ENCODE measurements at places on chromosomes 1 and 21.

DNA sequence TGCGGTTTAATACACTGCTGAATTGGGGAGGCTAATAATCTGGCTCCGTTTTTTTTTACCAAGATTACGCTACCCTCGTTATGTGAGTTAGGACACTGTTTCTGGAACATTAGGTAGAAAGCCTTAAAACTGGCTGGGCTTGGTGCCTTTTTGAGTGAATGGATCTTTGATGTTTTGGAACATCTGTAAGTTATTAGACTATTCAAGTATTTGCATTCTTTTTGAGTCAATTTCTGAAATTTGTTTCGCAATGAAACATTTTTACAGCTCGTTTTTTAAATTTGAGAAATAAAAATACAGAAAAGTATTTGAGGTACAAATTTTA, 106.9 kb downstream of the LTN1 start:
- no peak for DNase-seq

DNA sequence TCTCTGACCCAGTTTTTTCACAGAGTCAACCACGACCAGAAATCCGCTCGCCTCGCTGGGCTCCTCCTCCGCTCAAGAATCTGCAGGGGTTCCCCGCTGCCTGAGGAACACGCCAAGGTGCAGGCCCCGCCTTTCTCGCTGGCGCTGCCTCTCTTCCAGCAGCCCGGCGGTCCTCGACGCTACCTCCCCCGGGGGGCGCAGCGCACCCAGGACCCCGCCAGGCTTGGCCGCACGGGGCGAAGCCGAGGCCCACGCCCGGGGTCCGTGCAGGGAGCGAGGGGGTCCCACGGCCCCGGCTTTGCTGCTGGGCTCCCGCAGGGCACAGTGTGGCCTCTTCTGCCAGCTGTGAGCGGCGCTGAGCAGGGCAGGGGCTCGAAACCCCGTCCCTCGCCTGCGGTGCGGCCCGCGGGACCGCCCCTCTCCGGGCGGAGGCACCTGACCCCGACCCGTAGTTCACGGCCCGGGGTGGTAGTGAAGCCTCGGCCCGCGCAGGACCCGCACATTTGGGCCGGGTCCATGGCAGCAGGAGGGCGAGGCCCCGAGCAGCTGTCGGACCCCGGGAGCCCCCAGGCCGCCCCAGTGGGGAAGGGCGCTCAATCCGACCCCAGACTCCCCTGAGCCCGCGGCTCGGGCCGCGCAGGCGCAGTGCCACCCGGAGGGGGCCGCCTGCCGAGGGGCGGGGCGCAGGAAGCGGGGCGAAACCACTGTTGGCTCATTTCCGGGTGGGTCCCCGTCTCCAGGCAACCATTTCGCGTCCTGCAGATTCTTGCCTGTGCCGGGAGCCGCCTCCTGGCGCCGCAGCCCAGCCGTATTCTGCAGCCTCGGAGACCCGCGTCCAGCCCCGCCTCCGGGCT, 10.0 kb upstream of the MMEL1 start:
- DNase-seq = peak; percentile 83

DNA sequence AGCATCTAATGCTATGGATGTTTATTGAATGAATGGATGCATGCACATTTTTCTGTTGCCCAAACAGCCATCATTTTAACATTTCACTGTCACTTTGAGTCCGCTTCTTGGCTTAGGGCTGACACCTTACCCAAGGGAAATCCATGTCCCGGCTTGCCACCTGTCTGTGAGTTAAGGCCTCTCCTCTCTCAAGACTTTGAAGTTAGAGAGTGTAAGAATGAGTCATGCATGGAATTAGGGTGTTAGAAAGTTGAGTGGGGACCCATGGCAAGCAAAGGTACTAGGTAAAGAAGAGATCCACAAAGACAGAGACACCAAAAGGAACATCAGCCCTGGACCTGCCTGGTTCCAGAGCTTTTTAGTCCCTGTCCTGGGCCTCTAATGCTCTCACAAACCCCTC, 35.1 kb downstream of the ATP1A1 start:
- no peak for DNase-seq

- DNase-seq = no peak
Measured at GRCh38 chr1:51517361-51518032, 1.6 kb downstream of the EPS15 start.

DNA sequence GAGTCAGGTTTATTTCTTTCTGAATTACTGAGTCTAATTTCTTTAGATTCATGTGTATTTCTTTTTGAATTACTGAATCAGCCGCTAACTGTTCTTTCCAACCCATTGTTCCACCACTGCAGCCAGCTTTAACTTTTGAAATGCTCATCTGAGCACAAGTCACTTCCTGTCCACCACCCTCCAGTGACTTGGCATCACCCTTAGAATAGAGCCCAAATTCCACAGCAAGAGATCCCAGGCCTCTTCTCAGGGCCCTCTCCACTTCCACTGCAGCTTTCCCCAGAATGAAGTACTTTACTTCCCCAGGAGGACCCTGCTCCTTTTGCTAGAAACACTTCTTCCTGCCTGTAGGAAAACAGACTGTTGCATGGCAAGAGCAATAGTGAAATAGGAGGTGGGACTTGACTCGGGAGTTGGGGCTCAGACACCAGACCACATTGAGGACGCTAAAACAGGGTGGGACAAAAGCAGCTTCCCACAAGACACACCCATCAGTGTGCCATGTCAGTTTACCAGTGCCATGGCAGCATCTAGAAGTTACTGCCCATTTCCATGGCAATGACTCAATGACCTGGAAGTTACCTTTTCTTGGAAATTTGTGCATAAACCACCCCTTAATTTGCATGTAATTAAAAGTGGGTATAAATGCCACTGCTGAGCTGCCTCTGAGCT, 56.5 kb upstream of the ADAR start:
- no peak for DNase-seq

DNA sequence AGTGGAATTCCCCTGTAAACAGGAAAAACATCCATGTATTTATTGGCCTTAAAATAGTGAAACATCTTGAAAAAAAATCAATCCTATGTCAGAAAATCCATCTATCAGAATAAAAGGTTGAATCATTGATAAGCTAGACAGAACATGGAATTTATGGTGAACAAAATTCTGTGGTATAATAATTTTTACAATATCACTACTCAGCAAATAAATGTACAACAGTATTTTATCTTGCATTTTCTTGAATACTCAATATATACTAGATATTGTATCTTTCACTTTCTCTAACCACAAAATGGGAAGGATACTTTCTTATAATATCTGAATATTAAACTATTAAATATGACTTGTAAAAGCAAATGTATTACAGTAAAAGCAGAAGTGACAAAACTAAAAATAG, 5.7 kb upstream of the UBE4B start:
- no peak for DNase-seq

DNA sequence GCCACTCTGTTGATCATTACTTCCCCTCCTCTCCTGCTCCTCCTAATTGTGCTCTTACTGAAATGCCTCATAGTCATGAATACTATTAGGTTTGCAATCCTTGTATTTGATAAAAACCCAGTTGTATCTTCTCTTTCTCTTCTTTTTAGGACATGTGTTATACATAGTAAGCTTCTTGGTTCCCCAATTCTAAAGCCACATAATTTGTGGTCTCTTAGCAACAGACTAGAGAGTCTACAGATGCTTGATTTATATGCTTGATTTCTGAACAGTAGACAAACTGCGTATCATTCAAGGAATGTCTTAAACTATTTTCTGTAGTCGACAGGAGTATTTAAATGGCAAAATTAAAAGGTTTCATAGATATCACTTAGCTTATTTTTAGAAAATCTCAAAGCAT, 1598.9 kb downstream of the PLA2G4A start:
- DNase-seq = no peak

DNA sequence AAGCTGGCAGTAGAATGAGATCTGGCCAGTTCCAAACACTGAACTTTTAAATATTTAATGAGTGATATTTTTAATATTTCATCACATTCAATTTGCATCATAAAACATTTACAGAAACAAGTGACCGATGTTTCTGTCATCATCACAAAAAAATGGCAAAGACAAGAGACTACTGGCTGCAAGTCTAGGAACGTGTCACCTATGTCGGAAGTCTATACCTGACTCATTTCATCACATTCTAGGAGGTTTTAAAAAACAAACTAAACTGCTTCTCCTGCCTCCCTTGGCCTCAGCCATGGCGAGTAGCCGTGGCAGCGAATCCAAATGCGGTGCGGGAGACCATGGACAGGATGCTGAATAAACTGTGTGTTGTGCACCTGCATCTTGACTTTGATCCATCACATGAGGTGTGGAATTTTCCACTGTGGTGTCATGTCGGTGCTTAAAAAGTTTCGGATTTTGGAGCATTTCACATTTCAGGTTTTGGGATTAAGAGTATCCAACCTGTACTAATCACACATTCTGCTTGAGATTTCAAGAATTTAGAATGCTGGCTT, 43.1 kb downstream of the CLSTN1 start:
- DNase-seq = no peak

DNA sequence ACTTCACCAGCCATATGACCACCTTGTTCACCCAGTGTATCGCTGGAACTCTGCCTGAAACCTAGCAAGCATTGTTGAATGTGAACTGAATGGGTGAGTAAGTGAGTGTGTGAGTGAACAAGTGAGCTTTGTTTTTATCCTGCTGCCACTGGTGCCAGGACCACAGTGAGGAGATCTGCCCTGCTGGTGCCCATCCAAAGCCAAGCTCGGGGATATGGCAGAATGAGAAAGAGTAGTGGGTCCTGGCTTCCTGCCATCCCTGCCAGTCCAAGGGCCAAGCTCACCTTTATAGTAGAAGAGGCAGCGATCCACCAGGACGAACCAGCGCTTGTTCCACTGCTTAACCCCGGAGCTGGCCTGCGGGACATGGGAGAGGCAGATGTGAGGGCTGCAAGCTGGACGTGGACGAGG, 53.4 kb upstream of the GOLT1A start:
- no peak for DNase-seq

DNA sequence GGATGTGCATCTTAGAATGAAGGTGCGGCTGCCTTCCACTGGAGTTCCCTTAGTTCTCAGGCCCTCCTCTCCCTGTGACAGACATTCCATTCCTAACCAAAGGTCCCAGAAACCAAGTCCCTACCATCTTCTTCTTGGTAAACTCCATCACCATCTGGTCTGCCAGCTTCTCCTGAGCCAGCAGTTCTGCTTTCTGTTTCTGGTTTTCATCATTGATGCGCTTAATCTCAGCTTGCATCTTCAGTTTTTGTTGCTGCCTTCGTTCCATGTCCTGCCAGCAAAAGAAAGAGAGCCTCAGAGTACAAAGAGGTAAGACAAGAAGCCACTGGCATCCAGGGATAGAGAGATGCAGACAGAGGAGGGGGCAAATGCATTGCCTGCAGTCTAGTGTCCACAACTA, 18.0 kb upstream of the VSIG8 start:
- no peak for DNase-seq

DNA sequence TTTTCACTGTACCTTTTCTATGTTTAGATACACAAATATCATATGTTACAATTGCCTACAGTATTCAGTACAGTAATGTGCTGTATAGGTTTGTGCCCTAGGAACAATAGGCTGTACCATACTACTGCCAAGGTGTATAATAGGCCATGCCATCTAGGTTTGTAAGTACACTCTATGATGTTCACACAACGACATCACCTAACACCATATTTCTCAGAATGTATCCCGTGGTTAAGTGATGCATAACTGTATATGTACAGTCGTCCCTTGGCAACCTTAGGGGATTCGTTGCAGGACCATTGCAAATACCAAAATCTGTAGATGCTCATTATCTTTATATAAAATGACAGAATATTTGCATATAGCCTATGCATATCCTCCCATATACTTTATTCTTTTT, 5.8 kb upstream of the SSR2 start:
- no peak for DNase-seq

Measured in NCI-H1092 treated with DMSO at 0.1 percent for 48 hours (cell line).